CD4-positive, alpha-beta T cell treated with Interleukin-4 for 1 hour (primary cell): ENCODE measurements at places on chromosomes 1 and 21.

- DNase-seq, result peak; percentile 71
These were observed 32.0 kb downstream of the VANGL2 start for GRCh38 chr1:160432371-160432786.

- peak; percentile 52 for DNase-seq
These were observed 48.8 kb downstream of the TENT5C start for GRCh38 chr1:117654493-117655219.

- DNase-seq, result peak; percentile 94
These were observed 167.2 kb upstream of the HMCN1 start for GRCh38 chr1:185566995-185567394.

GRCh38 chr1:85502171-85502570 is 37.2 kb upstream of the DDAH1 start:
- no peak for DNase-seq

GRCh38 chr1:66576645-66577044 is 42.7 kb downstream of the SGIP1 start:
- DNase-seq, result no peak

DNA sequence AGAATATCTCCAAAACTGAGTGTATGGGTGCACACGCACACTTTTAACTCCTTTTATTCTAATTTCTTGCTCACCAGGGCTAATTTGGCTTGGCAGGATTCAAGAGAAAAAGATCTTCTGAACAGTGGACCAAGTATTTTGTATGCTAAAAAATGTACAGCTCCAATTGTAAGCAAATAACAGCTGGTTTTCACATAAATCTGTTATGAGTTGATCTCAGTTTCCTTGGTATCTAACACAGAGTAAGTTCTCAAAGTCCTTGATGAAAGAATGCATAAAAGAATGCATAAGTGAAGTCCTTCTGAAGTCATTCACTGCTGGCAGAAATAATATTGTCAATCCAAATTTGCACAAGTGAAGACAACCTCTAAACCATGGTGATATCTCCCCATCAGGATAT is 213.0 kb downstream of the OMA1 start:
- DNase-seq, result no peak

DNA sequence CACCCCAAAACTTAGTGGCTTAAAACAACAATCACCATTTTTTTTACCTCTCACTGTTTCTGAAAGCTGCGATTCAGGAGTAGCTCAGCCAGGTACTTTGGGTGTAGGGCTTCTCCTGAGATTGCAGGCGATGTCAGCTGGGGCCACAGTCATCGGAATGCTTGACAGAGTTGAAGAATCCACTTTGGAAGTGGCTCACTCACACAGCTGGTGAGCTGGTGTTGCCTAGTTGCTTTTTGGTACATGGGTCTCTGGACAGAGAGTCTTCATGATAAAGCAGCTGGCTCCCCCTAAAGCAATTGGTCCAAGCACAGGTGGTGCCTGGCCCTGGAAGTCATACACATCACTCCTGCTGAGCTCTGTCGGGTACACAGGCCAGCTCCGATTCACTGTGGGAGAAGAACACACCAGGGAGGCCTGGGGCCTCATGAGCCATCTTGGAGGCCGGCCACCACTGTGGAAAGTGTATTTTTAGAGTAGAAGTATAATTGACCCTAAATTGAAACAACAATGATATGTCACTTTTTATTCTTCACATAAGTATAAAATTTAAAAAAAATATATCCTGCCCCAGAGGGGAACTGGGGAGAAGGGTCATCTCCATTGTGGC is 75.2 kb upstream of the GALNT2 start:
- no peak for DNase-seq

DNA sequence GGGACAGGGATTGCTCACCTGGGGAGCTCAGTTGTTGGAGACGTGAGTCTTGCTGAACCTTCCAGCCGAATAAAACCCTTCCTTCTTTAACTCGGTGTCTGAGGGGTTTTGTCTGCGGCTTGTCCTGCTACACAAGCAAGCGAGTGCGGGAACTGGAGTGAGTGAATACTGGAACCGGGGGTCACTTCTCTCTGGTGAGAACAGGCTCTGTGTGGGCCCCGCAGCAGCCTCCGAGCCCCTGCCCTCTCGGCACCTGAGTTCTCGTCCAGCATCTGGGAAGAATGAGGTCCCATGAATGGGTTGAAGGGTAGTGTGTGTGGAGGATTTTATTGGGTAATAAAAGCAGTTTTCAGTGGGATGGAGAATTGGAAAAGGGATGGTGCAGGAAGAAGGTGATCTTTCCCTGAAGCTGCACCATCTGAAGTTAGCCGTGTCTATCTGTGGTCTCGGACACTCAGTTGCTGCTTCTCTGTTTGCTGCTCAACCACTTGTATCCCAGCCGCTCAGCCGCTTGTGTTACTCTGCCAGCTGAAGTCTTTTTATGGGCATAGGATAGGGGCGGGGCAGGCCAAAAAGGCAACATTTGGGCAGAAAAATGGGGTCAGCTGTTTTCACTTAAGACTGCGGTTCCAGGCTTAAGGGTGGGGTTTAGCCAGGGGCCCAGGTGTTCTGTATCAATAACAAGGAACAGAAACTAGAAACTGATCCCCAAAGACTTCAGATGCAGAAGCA is 450.6 kb upstream of the CAMK1G start:
- no peak for DNase-seq
